ENCODE measurements at places on chromosomes 1 and 21. TPM values are rescaled to one million over a fixed set of nuclear protein-coding genes. Genes with fewer than 3 reads are reported as not detected.

LTN1 gene
- 46.9 TPM for total RNA-seq

RIMS3 gene
- 5.5 TPM for total RNA-seq

ANGPTL1 gene
- total RNA-seq, result 18.4 TPM

TSPEAR gene
- 2.1 TPM for total RNA-seq

TESK2 gene
- 8.7 TPM for total RNA-seq

ADAMTS5 gene
- 22.2 TPM for total RNA-seq

TRIM63 gene
- 0.25 TPM for total RNA-seq

TRIM67 gene
- not detected for total RNA-seq

LRRC38 gene
- not detected for total RNA-seq

PRKAA2 gene
- 6.1 TPM for total RNA-seq

TMEM51 gene
- total RNA-seq, result 15.1 TPM

ZMYND12 gene
- total RNA-seq, result 6.6 TPM

HFM1 gene
- total RNA-seq, result 1.0 TPM

RNF186 gene
- not detected for total RNA-seq

VANGL2 gene
- total RNA-seq, result 13.9 TPM

NUP210L gene
- 0.26 TPM for total RNA-seq

LYPD8 gene
- not detected for total RNA-seq

LRRC53 gene
- total RNA-seq, result not detected

RGS4 gene
- total RNA-seq, result 6.4 TPM

KLHDC7A gene
- total RNA-seq, result 1.3 TPM

IFI44 gene
- 38.4 TPM for total RNA-seq

SPRR2B gene
- not detected for total RNA-seq

TMEM125 gene
- total RNA-seq, result 41.0 TPM

PRPF38B gene
- 32.1 TPM for total RNA-seq

WNT2B gene
- total RNA-seq, result 6.3 TPM

CCDC24 gene
- total RNA-seq, result 20.1 TPM

C1QC gene
- 554 TPM for total RNA-seq

GRIK1 gene
- 0.26 TPM for total RNA-seq

RBP7 gene
- total RNA-seq, result 2.1 TPM

ATAD3B gene
- total RNA-seq, result 39.0 TPM

ILDR2 gene
- total RNA-seq, result 3.8 TPM

OR2M7 gene
- not detected for total RNA-seq

KLHDC9 gene
- 7.1 TPM for total RNA-seq

RNU1-1 gene
- total RNA-seq, result 3,134 TPM

LINGO4 gene
- total RNA-seq, result 0.40 TPM
